ENCODE measurements at places on chromosomes 6 and 20.

DNA sequence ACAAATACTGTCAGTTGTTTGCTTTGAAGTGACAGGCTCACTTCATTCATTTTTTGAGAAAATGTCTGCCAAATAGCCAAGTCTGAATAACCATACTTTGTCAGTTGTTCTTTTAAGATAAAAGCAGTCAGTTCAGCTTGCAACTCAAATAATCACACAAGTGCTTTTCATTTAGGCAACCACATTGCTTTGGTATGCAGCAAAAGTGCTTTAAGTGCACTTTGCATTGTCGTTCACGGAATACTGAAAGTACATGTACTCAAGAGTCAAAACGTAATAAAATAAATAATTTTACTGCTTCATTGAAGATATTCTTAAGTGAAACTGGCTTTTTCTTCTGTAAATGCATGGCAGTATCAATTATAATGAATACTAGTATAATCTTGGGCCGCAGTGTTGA is 107.2 kb downstream of the MMS22L start:
- DNase-seq: no peak

DNA sequence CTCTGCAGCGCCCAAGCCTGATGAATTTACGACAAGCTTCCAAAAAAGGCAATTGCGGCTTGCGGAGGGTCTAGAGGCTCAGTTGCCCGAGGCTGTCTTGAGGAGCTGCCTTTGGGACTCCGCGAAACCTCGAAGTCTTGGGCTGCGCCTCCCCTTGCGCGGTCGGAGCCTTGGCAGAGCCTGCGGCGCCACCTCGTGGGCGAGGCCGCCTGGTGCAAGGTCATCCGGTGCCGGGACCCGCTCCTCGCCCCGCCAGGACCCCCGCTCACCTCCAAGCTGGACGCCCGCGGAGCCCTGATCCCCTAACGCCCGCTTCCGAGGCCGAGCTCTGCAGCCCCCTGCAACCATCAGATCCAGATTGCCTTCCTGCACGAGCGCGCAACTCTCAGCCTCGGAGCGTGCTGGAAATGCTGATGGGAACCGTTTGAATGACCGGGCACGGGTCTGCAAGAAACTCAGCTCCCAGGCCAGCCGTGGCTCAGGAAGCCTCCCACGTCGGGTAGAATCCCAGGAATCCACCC is 14.9 kb upstream of the FAM210B start:
- no peak for DNase-seq

DNA sequence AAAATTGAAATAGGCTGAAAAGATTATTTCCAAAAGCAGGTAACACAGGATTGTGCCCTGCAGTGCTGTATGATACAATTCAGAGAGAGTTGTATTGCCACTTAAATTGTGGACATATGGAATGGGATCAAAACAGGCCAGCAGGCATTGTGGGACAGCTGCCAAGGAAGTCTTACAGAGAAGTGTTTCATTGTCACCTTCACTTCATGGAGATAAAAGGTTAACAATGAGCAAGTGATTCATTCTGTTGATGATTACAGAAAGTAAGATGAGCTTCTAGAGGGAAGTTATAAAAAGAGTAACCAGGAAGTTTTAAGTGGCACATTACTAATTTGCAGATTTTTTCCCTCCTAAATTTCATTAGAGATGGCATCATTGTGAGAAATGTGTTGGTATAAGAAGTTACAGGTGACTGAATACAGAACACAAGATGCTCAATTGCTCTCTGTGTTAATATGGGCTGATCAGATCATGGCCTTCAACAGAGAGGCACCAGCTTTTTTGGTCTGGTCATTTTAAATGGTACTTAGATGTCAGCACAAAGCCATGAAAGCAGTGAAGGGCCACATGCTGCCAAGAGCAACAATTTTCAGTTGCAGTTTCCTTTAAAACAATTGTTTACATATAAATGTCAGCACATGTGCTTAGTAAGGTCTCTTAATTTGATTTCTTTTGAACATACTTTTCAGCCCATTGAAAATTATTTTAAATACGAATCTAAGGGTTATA is 402.5 kb upstream of the FKBP1C start:
- no peak for DNase-seq

GRCh38 chr20:32737371-32738223 is 5.7 kb downstream of the COMMD7 start:
- DNase-seq: peak; percentile 21

- DNase-seq: no peak
Measured at GRCh38 chr6:156645097-156645496, 132.1 kb upstream of the ARID1B start.

DNA sequence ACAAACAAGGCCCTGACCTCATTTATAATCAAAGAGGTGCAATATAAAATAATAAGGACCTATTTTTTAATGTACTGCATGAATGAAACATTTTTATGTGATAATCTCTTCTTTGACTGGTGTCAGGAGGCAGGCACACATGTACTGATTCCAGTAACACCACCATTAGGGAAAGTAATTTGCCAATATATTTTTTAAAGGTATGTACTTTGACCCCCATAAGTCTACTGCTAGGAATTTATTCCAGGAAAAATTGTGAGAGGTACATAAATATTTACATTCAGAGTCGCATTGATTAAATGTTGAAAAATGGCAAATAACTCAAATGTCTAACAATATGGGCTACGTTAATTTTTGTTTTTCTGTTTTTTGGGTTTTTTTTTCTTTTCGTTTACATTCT is 325.4 kb upstream of the PRDM1 start:
- DNase-seq: no peak

GRCh38 chr6:36717871-36718540 is 20.4 kb downstream of the RAB44 start:
- no peak for DNase-seq

GRCh38 chr6:3194535-3195419 is 32.7 kb downstream of the TUBB2B start:
- no peak for DNase-seq

Measured in effector memory CD8-positive, alpha-beta T cell (primary cell).